Right ventricle myocardium inferior (tissue), 1 donor: ENCODE measurements at places on chromosomes 2 and 18.

GRCh38 chr2:202577250-202578183 is 57.3 kb upstream of the FAM117B start:
- DNase-seq = no peak

DNA sequence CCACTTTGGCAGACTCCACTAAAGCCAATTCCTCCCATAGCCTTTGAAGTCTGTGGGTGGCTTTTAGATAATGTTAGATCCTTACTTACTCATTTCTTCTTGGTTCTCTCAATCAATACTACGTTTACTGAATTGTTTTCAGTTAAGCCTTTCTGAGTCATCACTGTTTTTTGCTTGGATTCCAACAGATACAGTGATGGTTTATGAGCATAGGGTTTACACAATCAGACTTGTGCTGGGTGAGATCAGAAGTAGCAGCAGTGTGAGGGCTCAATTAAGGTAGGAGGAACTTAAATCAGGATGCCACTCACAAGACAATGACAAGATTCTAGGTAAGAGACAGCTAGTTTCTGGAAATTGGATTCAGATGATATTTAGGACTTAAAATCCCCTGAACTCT is 297.7 kb upstream of the DOK6 start:
- DNase-seq = no peak

GRCh38 chr18:43680096-43680495 is 402.8 kb upstream of the SYT4 start:
- no peak for DNase-seq

DNA sequence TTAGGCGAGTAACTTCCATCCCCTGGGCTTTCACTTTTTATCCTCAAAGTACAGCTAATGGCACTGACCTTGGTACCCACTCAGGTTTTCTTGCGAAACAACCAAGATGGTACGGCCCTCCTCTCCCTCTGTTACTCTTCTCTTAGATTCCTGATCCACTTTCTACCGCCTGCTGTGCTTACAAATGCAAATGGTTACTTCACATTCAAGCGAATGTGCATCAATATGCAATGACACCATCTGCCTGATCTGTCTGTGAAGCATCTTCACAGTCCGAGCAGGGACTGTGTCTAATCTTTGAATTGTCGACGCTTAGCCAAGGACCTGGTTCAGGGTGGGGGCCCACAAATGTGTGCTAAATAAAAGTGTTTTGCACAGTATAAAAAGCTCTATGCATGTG is 112.2 kb downstream of the TRIB2 start:
- no peak for DNase-seq

DNA sequence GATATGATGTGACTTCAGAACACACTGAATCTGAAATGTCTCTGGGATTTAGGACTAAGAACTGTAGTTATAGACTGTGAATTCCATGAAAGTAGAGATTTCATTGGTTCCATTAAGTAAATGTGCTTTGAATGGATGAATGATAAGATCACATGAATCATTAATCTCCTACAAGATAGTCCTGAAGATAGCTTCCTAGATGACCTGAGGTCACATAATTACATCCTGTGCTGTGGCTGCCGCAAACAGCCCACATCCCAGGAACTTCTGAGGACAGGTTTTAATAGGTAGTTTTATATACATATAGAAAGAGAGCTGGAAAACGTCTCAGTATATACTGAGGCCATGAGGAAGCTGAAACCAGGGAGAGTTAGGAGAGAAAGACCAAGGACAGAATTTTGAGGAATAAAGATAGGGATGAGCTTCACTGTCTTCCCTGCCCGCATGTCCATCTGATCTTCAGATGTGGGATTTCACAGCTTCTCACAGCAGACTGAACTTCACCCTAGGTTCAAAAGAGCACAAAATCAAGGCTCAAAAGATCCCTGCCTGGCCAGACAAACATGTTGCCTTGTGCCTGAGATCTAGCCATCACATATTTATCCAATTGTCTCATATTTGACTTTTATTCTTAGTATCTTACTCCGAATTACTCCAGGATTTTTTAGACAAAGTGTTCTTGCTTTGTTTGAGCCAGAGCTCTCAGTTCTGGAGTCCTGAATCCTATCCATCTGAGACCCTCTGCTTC is 188.2 kb downstream of the IRS1 start:
- DNase-seq = no peak
